ENCODE measurements at places on chromosomes 5 and 9.
A peak's percentile ranks its signal among the peaks of the same experiment; 100 is the strongest.

- no peak overlapping the region for H3K27ac ChIP-seq
- H3K4me3 ChIP-seq = no peak overlapping the region
- H3K4me1 ChIP-seq = no peaks in the 10 kb centered on the region
- H3K27me3 ChIP-seq = no peaks in the 10 kb centered on the region
- DNase-seq = no peak
Measured at GRCh38 chr9:17863213-17863883, 284.5 kb downstream of the SH3GL2 start.

- no peak overlapping the region for H3K4me3 ChIP-seq
- H3K36me3 ChIP-seq = no peaks in the 10 kb centered on the region
- no peak overlapping the region for H3K27ac ChIP-seq
- no peaks in the 10 kb centered on the region for H3K4me1 ChIP-seq
Measured at GRCh38 chr5:146059460-146060220, 45.7 kb downstream of the PLAC8L1 start.

- no peaks in the 10 kb centered on the region for H3K36me3 ChIP-seq
- no peak overlapping the region for H3K4me3 ChIP-seq
- no peak for DNase-seq
Measured at GRCh38 chr5:14121552-14121951, 21.6 kb upstream of the TRIO start.

GRCh38 chr9:91978740-91979414, 28.8 kb upstream of the ROR2 start:
- H3K4me3 ChIP-seq = no peak overlapping the region
- H3K4me1 ChIP-seq = no peaks in the 10 kb centered on the region
- peaks cover 4% of the 10 kb centered on the region for H3K27me3 ChIP-seq
- no peak overlapping the region for H3K27ac ChIP-seq
- H3K36me3 ChIP-seq = no peaks in the 10 kb centered on the region

DNA sequence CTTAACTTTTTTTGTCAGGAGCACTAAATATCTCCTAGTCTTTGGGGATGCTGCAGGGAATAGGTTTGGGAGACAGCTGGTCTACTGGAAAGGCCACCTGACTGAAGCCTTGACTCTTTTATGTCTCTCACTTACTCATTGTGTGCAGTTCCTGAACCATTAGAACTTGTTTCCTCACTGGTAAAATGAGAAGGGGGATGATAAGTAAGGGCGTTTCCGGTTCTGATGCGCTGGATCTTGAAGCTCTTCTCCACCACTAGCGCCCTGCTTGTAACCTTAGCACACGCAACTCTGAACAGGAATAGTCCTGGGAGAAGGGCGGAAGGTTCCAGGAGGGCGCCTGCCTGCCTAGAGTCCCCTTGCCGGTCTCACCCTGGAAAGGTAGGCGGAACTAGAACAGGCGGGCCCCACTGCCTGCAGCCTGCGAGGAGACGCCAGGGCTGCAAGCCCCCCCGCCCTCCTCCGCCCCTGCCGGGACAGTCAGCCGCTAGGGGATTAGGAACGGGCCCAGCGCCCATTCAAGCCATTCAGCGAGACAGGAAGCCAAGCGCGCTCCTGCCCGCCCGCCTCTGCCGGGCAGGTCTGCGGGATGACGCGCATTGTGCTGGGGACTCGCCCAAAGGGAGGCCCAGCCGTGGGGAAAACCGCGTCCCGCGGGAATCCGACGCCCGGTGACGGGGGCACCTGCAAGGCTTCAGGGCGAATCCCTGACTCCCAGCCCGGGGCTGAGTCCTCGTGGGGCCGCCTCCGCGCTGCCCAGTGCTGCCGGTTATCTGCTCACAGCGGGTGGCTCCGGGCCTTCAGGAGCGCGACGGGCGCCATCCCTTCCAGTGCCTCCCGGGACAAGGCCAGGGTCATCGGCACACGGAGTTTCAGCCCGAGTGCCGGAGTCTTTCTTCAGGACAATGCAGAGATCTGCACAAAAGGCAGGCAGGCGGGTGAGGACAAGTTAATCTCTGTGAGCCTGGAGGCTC, 44.0 kb upstream of the XPA start:
- H3K27ac ChIP-seq = no peak overlapping the region
- DNase-seq = peak; percentile 15
- H3K4me3 ChIP-seq = peak overlapping the region; percentile 54
- H3K36me3 ChIP-seq = no peaks in the 10 kb centered on the region

GRCh38 chr5:141960018-141960417, 2.0 kb upstream of the PCDH12 start:
- no peak for DNase-seq
- no peaks in the 10 kb centered on the region for H3K27me3 ChIP-seq
- H3K27ac ChIP-seq = no peak overlapping the region
- H3K4me3 ChIP-seq = no peak overlapping the region

GRCh38 chr5:39624890-39625289, 200.1 kb upstream of the DAB2 start:
- no peak overlapping the region for H3K4me3 ChIP-seq
- H3K4me1 ChIP-seq = no peaks in the 10 kb centered on the region
- peaks cover 14% of the 10 kb centered on the region for H3K27me3 ChIP-seq
- DNase-seq = no peak

GRCh38 chr5:543755-544674, 19.8 kb upstream of the SLC9A3 start:
- H3K4me3 ChIP-seq = peak overlapping the region; percentile 63
- peaks cover 17% of the 10 kb centered on the region for H3K4me1 ChIP-seq
- H3K36me3 ChIP-seq = no peaks in the 10 kb centered on the region

GRCh38 chr5:122150215-122150614, 20.9 kb downstream of the ZNF474 start:
- H3K4me1 ChIP-seq = peaks cover 6% of the 10 kb centered on the region
- H3K27me3 ChIP-seq = no peaks in the 10 kb centered on the region
- no peak overlapping the region for H3K4me3 ChIP-seq
- H3K27ac ChIP-seq = no peak overlapping the region
- H3K36me3 ChIP-seq = no peaks in the 10 kb centered on the region

DNA sequence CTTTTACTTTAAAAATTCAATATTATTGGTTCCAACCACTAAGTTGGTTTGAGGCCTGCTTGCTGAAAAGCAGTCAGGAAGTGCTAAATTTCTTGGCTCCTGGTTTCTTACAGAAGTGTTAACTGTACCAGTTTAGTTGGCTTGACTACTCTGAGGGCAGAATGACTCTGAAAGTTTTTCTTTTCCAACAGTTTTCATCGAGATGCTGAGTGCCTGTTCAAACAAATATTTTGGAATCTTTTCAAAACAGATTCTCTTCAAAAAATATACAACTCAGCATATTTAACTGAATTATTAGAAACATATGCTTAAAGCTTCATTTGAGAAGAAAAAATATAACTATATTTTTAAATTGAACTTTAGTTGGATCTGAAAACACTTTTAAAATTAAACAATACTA, 37.0 kb downstream of the SLC38A9 start:
- H3K27ac ChIP-seq = no peak overlapping the region
- no peaks in the 10 kb centered on the region for H3K27me3 ChIP-seq
- H3K4me1 ChIP-seq = peaks cover 19% of the 10 kb centered on the region
- H3K4me3 ChIP-seq = no peak overlapping the region
- H3K36me3 ChIP-seq = peaks cover 14% of the 10 kb centered on the region

DNA sequence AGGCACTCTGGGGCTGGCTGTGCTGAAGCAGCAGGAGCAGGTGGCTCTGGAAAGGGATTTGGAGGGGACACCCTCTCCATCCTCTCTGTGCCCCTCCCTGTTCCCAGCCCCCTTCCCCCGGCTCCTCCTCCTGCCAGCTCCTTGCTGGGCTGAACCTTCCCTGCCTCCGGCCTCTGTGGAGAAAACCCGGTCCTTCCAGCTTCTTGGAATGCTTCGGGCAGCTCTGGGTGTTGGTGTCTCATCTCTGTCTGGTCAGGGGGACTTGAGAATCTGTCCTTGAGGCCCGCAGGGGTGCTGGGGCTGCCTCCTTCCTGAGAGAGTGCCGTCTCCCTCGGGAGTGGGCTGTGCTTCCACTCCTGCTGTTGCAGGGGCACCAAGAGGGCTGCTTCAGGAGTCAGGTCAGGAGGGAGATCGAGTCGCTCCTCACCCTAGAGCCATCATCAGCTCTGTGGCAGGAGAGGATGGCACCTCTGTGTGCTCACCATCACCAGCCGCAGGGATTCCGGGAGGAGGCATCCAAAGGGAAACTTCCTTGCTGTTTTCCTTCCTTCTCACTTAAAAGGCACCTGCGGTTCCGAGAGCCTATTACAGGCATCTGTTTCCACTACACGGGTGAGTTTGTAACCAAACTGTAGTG, 30.6 kb downstream of the NDUFS6 start:
- no peaks in the 10 kb centered on the region for H3K36me3 ChIP-seq
- H3K4me3 ChIP-seq = no peak overlapping the region
- no peaks in the 10 kb centered on the region for H3K4me1 ChIP-seq
- H3K27me3 ChIP-seq = peaks cover 6% of the 10 kb centered on the region
- no peak for DNase-seq
- H3K27ac ChIP-seq = no peak overlapping the region

DNA sequence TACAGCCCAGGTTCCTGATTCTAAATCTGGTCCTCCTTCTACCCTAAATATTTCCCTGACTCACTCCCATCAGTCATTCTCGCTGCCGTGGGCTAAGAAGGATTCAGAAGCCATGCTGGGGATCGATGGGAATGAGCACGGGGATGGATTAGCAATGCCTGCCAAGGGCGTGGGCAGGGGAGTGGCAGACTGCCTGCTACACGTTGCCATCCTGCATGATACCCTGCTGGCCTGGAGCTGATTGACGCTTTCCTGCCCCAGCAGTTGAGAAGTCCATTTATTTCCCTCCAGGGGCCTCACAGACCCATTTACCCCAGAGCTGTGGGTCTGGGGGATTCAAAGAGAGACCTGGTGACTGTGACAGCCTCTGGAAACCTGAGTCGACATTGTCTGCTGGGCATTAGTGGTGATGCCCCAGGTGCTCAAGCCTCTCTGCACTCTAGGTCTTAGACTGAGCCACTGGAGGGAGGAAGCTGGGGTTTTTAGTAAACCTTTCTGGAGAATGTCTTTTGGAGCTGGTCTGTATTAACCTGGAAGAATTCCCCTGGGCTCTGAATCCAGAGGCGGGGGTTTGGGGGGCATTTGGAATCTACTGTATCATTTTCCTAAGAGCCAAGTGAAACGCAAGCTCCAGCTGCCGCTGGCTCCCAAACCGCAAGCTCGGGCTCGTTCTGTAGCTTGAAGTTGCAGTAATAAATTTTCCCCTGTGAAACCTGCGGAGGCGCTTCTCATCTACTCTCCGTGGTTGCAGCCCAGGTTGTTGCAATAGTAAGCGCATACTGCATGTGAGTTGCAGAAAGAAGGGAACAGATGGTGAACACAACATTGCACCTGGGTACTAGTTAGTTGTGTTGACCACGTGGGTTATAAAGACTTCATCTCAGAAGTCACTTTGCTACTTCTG, 76.3 kb upstream of the RAPGEF1 start:
- no peak overlapping the region for H3K4me3 ChIP-seq
- no peaks in the 10 kb centered on the region for H3K36me3 ChIP-seq
- H3K27ac ChIP-seq = no peak overlapping the region

- H3K4me1 ChIP-seq = peaks cover 56% of the 10 kb centered on the region
- peak overlapping the region; percentile 71 for H3K27ac ChIP-seq
- no peak for DNase-seq
- no peaks in the 10 kb centered on the region for H3K27me3 ChIP-seq
- H3K4me3 ChIP-seq = peak overlapping the region; percentile 37
- H3K36me3 ChIP-seq = peaks cover 23% of the 10 kb centered on the region
Measured at GRCh38 chr5:131536211-131536826, 98.7 kb downstream of the RAPGEF6 start.

DNA sequence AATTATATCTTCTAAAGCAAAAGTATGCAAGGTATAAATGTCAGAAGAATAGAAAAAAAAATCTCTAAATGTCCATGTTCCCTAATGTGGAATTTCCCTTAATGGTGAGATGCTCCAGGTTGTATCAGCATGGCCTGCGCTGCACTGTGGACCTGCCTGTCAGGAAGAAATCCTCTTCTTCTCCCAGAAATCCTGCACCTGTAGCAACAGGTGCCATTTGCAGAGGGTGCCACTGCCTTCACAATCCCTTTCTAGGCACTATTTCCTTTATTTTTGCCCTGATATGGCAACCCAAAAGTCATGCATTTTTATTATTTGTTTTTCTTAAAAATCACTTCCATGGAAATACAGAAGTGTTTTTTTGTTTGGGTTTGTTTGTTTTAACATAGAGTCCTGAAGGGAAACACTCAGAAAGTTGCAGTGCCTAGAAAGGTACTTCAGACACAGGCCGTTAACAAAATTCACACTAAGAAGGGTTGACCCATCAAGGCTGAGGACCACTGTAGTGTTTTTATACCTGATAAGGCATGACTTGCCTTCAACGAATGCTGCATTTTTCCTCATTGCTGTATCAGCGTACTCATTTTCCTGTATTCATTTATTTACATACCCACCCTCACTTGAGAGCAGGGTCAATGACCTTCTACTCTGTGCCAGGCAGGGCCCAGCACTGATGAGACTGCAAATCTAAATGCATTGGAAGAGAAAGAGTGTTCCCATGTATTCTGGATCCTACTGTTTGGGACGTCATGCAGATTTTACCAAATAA, 177.8 kb downstream of the SNX18 start:
- no peak overlapping the region for H3K4me3 ChIP-seq
- peaks cover 3% of the 10 kb centered on the region for H3K4me1 ChIP-seq
- DNase-seq = no peak
- peaks cover 6% of the 10 kb centered on the region for H3K27me3 ChIP-seq

GRCh38 chr9:119302988-119303698, 66.1 kb downstream of the BRINP1 start:
- no peaks in the 10 kb centered on the region for H3K27me3 ChIP-seq
- no peaks in the 10 kb centered on the region for H3K4me1 ChIP-seq
- no peak overlapping the region for H3K4me3 ChIP-seq
- no peak for DNase-seq
- no peak overlapping the region for H3K27ac ChIP-seq

- H3K4me1 ChIP-seq = peaks cover 7% of the 10 kb centered on the region
- H3K27ac ChIP-seq = no peak overlapping the region
- no peak for DNase-seq
- H3K4me3 ChIP-seq = no peak overlapping the region
- H3K27me3 ChIP-seq = peaks cover 2% of the 10 kb centered on the region
Measured at GRCh38 chr9:21672761-21673160, 129.7 kb upstream of the MTAP start.

DNA sequence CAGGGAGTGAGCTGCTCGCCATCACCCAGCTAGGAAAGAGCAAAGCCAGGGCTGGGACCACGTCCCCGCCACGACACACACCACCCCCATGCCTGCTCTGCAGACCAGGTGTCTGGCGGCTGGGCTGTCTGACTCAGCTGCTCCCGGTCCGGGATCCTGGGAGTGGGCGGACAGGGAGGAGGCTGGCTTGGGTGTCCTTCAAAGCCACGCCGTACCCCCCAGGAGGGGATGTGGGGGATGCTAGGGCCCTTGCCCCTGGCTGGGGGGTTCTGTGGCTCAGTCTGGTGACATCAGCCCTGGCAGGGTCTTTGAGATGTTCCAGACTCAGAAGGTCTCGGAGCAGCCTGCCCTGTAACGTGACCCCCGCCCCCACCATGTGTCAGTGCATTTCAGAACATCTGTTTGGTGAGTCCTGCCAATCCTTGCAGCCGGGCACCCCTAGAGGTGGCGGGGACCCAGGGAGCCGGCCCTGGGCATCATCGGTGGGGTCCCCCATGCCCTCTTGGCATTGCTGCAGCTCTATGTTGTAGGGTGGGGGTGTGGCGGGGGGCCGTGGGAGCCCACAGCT, 62.3 kb downstream of the HMCN2 start:
- no peaks in the 10 kb centered on the region for H3K4me1 ChIP-seq
- DNase-seq = no peak
- H3K27ac ChIP-seq = no peak overlapping the region
- H3K4me3 ChIP-seq = no peak overlapping the region
- peaks cover 18% of the 10 kb centered on the region for H3K27me3 ChIP-seq

Measured in T-helper 2 cell treated with Interferon-gamma antibody and Interleukin-4, amounts not matched to agents 5 μg/mL and 100 μg/mL, for 36 hours (primary cell).